ENCODE measurements at places on chromosomes 5 and 9.
A peak's percentile ranks its signal among the peaks of the same experiment; 100 is the strongest.

GRCh38 chr5:150502106-150502505, 5.8 kb upstream of the NDST1 start:
- DNase-seq: no peak

DNA sequence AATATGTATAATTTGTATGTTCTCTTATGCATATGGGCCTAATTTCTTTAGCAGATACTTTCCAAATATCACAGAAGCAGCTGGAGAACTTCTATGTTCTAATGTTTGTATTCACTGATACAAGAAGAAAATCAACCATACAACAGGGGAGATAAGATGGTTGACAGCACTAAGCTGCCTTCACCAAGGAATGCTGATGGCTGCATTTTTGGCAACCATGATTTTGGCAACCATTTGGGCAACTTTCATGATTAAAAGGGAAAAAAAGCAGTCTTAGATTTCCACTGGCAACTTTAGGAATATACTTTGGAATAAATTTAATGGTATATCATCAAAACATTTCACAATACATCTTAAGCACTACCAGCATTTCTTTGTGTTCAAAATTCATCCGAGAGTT, 740.3 kb upstream of the CDH6 start:
- no peak for DNase-seq

DNA sequence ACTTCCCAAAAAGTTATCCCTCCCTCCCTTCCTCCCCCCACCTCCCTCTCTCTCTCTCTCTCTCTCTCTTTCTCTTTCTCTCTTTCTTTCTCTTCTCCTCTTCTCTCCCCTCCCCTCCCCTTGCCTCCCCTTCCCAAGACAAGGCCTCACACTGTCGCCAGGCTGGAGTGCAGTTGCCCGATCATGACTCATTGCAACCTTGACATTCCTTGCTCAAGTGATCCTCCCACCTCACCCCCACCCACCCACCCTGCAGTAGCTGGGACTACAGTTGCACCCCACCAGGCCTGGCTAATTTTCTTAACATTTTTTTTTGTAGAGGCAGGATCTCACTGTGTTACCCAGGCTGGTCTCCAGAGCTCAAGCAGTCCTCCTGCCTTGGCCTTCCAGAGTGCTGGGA, 32.8 kb downstream of the VPS13A start:
- no peak for DNase-seq

GRCh38 chr5:91229031-91229727, 153.9 kb downstream of the ARRDC3 start:
- no peak for DNase-seq

- no peak for DNase-seq
These were observed 44.6 kb downstream of the FOCAD start for GRCh38 chr9:20728493-20729220.

DNA sequence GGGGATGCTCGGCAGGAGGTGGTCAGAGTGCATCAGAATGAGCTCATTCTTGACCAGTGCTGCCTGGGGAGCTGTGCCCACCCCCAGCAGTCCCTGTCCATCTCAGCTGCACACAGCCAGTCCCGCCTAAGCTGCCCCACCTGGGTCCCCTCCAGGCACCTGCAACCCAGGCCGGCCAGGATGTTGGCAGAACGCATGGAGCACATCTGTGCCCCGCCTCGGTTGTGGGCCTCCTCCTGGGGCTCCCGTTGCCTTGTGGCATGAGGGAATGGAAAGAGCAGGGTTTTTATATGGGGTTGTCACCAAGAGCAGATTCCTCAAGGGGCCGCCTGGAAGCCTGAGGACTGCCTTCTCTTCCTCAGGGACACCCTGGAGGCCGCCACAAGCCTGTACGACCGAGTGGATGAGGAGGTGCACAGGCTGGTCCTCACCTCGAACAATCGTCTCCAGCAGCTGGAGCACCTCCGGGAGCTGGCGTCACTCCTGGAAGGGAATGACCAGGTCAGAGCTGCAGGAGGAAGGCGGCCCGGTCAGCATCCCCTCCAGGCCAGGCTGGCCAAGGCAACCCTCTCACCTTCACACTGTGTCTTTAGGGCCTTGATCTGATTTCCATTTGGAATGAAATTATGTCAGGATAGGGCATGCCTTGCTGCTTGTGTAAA, 34.8 kb upstream of the LRRC14B start:
- no peak for DNase-seq

DNA sequence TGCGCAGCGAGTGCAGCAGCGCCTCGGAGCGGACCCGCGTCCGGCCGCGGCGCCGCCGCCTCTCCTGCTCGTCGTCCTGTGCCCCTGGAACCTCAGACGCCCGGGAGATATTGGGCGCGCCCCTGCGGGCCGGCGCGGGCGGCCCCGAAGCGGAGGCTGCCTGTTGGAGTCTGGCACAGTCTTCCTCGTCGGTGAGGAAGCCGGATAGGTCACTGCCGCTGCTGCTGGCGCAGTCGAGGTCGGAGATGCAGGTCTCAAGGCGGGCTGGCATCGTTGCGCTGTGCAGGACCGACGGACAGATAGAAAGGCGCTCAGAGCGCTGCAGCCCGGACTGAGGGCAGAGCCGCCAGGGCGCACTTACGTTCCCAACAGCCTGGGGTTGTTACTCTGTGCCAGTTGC, 344 bp downstream of the NEUROG1 start:
- no peak for DNase-seq

DNA sequence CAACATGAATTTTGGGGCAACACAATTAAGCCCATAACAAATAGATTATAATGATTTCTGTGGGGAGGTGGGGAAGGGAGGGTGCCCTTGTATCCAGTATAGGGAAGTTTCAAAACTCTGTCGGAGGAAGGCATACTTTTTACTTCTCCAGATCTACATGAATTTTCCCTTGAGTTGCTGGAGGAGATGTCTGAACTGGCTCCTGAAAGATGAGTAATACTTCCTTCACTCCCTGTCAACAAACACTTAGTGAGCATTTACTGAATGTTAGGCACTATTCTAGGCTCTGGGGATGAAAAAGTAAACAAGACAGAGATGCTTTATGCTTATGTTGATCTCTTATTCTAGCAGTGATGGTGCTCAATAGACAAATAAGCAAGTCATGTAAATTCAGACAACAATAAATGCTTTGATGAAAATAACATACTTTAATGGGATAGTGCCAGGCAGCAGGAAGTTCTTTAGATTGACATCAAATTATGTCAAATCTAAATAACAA, 197.9 kb upstream of the ANKH start:
- DNase-seq: no peak

GRCh38 chr5:127015716-127016115, 14.6 kb downstream of the MARCHF3 start:
- no peak for DNase-seq

GRCh38 chr5:133775584-133776304, 163.4 kb upstream of the FSTL4 start:
- DNase-seq: no peak

DNA sequence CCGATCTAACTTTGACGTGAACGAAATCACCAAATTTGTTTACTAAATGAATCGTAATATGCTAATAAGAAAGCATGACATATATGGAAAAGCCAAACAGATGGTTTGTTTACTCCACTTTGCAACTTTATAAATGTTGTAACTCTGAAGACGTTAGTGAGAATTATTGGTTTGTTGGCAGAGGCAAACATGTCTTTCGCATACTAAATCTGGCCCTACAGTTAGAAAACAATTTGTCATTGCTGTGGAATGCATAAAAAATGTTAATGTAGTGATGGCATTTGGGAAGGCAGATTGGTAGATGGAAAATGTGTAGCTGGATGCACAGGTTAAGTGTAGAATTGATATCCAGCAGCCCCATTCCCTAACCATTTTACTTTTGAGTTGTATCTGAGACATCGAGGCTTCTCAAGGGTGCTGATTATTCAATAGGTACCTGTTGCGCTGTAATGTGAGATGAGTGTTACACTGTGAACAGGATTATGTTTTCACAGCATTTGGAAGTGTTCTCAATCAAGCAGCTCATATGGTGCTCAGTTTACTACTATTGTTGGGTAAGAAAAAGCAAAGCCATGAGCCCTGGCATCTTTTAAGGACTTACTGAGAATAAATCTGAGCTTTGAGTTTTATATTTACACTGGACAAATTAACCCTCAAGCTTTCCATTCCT, 444.8 kb downstream of the BNC2 start:
- DNase-seq: no peak

- DNase-seq: no peak
These were observed 126.5 kb upstream of the CDH18 start for GRCh38 chr5:20114526-20114925.

- no peak for DNase-seq
These were observed 12.3 kb downstream of the TLE4 start for GRCh38 chr9:79583952-79584654.

DNA sequence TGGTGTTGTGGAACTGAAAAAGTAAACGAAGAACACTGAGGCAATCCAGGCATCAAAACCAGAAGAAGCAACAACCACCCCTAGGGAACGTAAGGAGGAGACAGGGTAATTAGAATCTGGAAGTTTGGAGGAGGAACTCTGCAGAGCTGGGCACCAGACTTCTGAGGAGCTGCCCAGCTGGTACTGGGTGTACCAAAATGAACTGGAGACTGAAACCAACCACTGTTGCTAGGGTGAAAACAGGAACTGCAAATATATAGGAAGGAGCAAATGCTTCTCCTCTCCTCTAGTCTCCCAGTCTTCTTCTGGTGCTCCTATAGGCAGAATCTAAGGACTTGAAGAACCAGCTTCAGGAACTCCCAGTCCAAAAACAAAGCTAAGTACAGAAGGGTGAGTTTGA, 189.8 kb downstream of the ELAVL2 start:
- DNase-seq: no peak

GRCh38 chr5:7529880-7530279, 133.9 kb downstream of the ADCY2 start:
- DNase-seq: no peak

GRCh38 chr5:89034588-89034987, 151.6 kb upstream of the MEF2C start:
- no peak for DNase-seq

- no peak for DNase-seq
These were observed 98.5 kb downstream of the GABBR2 start for GRCh38 chr9:98610211-98610610.

DNA sequence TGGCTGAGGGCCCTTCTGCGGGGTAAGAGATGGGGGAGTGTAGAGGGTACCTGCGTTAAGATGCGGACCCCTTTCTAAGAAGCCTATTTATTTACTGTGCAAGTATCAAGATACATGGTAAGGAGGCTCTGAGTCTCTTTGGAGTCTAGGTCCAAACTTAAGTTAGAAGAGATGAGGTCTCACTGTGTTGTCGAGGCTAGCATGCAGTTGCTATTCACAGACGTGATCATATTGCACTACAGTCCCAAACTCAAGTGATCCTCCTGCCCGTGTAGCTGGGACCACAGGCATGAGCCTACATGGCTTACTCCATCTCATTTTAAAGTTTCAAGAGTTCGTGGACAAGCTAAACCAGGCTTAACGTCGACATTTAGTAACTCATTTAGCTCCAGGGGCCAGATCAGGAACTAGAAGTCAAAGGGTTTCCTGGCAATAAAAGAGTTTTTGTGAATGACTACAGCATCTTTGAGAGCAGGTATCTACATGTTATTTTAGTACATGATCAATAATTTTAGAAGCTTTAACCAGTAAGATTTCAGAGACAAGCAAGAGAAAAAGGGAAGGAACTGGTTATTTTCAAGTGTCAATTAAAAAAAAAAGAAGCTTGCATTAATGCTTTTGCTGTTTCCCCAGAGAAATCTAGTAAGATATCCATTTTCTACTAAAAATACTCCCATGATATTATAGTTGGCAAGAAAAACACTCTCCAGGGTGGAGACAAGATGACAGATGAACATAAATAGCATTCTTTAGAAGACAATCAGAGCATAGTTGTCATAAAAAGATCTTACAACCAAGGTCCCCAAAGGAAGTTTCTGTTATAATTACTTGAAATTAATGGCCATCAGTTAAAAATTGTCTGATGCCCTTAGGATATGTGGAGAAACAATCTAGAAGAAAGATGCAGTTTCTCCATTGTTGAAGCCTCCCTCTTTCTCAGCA, 141.3 kb downstream of the SCAMP1 start:
- DNase-seq: no peak

DNA sequence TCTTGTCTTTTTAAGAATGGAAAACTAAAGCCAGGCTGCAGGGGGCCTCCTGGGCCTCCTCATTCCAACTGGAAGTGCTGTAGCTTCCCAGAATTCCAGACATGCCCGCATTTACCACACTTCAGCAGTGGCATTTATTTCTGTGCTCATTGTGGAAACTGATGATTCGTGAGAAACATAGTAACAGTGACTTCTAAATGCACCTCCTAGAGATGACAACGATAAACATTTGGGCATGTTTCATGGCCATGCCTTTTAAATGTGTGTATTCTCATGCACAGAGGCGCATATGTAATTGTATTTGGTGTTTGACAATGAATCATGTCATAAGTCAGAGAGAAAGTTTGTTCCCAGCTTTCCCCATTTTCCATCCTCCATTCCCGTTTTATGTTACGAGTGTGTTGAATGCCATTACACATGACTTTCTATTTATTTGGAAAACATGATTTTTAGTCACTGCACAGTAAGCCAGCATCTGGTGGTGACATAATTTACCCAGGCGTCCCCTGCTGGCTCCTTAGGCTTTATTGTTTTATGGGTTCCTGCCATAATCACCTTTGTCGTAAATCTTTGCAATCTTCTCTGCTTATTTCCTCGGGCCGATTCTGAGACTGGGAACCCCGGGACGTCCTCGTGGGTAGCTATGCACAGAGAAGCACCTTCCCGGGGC, 68.8 kb upstream of the FCN2 start:
- no peak for DNase-seq

- DNase-seq: no peak
These were observed 66.6 kb downstream of the CDC14B start for GRCh38 chr9:96553070-96553469.

GRCh38 chr9:130987738-130988399, 21.1 kb upstream of the LAMC3 start:
- no peak for DNase-seq

GRCh38 chr9:33818167-33818846, 1.3 kb downstream of the UBE2R2 start:
- peak; percentile 16 for DNase-seq

DNA sequence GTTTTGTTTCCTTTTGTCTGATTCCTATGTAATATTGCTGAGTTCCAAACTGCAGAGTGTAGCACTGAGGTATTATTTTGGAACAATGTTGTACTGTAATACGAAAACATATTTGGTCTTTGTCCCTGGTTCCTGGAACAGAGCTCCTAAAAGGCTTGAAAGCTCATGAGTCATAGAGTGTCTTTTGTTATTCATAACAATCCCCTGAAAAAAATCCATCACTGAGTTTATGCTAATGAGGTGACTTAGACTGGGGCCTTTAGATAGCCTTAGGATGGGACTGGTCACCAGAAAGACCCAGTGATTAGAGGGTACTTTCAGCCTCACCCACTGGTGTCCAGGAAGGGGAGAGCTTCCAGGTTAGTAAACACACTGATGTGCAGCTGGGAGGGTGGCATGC, 132.7 kb upstream of the POU5F2 start:
- no peak for DNase-seq

DNA sequence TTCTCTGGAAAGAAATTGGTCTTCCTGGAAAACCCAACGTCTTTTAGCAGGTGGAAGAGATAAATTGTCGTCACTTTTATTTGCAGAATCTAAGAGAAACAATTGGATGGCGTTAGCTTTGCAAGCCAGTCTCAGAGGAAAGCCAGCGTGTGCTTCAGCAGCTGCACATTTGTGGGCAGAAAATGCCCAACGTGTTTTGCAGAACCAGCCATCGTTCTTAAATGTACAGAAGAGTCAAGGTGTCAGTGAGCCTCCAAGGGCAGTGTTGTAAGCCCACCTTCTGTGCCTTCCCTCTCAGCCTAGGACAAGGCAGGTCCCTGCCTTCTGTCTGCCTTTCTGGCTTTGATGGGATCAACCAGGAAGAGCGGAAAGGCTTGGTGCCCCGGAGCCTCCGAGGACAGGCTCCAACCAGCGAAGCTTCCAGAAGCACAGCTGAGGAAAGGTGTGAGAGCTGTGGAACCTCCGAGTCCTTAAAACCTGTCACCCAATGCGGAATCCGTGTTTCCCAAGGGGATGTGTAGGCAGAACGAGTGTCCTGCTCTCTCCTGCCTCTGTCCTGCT, 116.0 kb upstream of the IRX2 start:
- DNase-seq: no peak

Measured in stimulated activated CD4-positive, alpha-beta T cell treated with anti-CD3 and anti-CD28 coated beads, TNF-alpha, amount 100 ng/mL, for 48 hours (primary cell).